ENCODE measurements at places on chromosomes 12 and 14.

DNA sequence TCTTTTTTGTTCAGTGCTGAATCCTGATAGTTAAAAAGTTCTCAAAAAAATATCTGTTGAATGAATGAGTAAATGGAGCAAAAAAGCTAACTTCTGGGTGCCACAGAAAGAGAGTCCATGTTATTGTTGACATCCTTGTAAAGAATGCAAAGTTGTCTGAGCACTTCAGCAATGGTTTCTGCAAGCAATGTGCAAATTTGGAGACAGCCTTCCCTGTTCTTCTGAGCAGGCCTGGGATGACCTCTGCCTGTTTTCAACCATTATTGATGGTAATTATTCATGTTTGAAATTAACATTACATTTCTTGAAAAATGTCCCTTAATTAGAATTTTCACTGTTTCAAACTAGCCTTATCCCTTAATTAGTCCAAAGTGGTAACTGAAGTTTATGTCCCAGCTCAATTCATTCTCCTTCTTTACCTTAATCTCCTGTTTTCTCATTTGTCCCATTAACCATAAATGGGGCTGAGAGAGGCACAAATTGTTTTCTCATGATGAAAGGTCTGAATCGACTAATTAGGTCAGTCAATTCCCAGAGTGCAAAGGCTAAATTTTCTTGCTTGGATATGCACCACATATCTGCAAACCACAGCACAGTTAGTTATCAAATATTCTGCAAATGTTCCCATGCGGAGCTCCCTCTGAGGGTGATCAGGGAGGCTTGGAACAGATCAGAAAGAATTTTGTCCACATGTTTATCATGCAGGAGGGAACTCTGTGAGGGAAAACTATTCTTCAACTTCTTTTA is 139.4 kb upstream of the KRR1 start:
- DNase-seq, result no peak

DNA sequence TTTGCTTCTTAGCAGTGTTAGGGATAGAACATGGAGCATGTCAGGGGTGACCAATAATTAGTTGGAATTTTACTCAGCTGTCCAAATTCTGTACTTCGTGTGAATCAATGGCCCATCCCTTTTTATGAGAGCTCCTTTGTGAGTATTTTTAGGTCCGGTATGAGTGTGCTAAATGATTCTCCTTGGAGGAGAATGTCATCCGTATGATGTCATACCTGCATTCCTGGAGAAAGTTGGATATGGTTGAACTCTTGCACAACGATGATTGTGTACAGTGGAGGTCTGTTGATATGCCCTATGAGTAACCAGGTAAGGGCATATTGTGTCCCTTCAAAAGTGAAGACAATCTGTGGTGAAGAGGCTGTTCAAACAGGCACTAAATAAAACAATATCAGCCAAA is 400.8 kb downstream of the GXYLT1 start:
- DNase-seq, result no peak

DNA sequence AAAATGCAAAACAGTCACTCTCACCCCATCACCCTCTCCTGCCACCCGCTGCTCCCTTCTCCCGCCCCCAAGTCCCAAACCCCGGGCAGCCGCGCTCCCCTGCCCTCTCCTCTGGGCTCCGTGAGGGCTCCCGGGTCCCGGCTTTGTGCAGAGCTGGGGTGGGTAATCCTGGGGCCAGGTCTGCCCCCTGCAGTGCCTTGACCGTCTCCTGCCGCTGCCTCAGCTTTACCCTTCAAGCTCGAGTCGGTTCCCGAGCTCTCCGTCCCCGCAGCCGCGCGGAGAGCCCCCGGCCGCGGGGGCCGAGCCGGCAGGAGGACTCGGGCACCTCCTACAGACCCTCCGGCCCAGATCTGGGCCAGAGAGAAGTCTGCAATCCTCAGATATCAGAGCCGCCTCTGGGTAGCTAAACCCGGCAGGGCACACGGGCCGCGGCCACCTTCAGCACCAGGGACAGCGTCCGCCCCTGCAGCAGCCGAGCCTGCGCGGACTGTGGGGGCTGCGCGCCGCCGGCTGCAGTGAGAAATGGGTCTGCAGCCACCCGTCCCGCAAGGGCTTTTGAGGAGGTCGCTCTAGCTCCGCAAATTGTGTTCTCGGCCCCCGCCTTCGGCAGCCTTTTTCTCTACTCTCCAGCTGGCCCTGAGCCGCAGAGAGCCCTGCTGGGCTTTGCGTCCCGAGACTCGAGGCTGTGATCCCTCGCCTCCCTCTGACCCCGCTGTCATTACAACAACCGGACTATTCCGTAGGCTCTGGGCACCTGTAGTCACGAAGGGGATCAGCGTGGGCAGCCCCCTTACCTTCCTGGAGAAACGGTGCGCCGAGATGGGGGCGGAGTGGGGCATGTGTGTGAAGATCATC is 1.2 kb downstream of the PRMT8 start:
- DNase-seq, result peak; percentile 2

DNA sequence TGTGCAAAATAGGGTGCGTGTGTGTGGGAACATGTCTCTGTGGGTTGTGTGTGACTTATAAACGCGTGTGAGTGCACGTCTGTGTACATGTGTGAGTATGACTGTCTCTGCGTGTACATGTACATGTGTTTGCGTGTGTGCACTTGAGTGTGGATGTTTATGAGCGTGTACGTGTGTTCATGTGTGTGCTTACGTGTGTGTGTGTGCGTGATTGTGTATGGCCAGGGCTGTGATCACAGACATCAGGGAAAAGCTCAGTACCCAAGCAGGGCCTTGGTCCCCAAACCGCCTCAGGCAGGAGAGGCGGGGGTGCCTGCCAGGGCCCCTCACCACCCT is 326.3 kb upstream of the DIO3 start:
- no peak for DNase-seq

- no peak for DNase-seq
Observed at GRCh38 chr14:20415782-20416206, 2.5 kb upstream of the TEP1 start.

DNA sequence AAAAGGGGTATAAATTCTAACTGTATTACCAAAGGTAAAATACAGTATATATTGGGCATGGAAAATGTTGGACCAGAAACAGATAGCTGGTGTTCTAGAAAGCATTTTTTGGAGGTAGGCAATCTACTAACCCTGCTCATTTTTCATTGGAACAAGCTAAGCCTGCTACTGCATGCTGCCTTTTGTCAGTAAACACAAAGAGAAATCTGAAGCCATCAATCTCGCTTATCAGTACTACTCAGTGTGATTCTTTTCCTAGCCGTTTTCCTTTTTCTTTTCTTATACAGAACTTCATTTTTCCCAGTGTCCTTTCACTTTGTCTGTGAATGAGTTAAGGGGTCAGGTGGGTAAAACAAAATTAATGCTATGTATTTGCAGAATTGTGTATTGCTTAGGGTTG is 312.3 kb downstream of the NPAS3 start:
- DNase-seq, result no peak

GRCh38 chr12:16076557-16076956 is 165.4 kb downstream of the DERA start:
- no peak for DNase-seq

DNA sequence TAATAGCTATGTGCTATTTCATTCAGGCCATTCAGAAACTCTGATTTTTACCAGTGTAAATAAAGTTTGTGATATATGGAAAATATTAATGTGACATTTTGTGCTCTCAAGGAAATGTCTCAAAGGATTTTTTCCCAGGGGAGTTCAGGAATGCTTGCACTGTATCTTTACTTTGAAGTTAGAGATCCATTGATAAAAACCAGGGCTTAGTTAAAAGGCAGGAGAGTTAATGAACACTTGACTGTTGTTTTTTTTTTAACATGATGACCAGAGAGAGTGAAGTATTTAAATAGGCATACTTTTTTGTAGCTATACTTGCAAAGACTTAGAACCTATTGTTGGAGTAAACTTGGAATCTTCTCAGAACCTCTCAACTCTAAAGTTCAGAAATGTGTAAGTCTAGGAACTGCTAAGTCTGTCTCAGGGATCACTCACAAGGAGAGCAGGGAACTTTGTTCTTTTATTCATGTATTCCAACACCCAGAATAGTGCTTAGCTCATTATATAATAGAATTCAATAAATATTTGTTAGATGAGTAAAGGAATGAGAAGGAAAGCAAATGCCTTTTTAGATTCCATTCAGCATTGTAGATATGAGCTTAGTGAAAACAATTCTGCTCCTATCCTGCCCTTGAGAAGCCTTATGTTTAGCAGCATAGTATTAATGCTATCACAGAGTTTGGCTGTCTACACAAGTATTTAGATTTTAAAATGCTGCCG is 117.5 kb downstream of the DAAM1 start:
- DNase-seq, result no peak

- no peak for DNase-seq
Observed at GRCh38 chr12:22979854-22980469, 355.0 kb downstream of the ETNK1 start.

GRCh38 chr12:101925361-101925760 is 48.0 kb downstream of the DRAM1 start:
- DNase-seq, result no peak

Data from stimulated activated CD4-positive, alpha-beta T cell treated with anti-CD3 and anti-CD28 coated beads, Interleukin-1b, Interleukin-23, amount 100 ng/mL, for 1 hour (primary cell).